ENCODE measurements at places on chromosomes 7 and 10. TPM values are rescaled to one million over a fixed set of nuclear protein-coding genes. Genes with fewer than 3 reads are reported as not detected.

BTBD16 gene
- total RNA-seq: 0.29 TPM

GRM3 gene
- total RNA-seq: not detected

MTPN gene
- total RNA-seq: 68.8 TPM

GPR26 gene
- not detected for total RNA-seq

PKD1L1 gene
- total RNA-seq: 1.7 TPM

SCART1 gene
- 0.65 TPM for total RNA-seq

CPXM2 gene
- total RNA-seq: 103 TPM

TBRG4 gene
- total RNA-seq: 48.2 TPM

STRIP2 gene
- 1.1 TPM for total RNA-seq

DDX50 gene
- 49.6 TPM for total RNA-seq

PNLIPRP2 gene
- not detected for total RNA-seq

OR2A5 gene
- not detected for total RNA-seq

GRCh38 chr7:40276061-40276460 is 141.3 kb downstream of the SUGCT start:
- H3K27me3 ChIP-seq: no peaks in the 10 kb centered on the region
- H3K4me3 ChIP-seq: no peak overlapping the region
- H3K27ac ChIP-seq: no peak overlapping the region

DNA sequence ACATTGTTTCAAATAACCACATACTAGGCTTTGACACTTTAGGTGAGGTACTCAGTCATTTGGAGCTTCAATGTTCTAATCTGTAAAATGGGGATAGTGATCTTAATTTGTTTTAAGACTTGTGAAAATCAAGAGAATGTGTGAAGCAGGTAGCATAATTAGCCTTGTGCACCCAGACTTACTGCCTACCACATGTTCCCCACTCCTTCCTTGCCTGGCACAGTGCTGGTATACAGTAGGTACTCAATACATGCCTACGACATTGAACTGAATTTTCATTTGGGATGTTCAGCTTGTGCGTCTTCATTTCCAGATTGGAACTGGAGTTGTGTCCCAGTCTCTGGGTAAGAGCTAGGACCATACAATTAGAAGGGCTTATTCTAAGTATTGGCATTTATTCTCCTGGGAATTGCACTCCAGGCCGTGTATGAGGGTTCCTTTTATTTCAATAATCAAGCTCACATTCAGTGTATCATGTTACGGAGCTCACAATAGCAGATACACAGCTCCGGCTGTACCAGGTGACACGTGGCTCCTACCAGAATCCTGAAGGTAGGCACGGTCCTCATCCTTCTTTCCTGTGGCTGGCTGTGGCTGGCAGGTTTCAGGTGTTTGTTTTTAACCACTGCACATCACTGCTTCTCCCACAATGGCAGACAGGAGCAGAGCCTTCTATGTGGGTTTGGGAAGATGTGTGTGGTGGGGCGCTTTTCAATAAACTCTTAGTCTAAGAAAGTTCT is 109.4 kb upstream of the PDCD4 start:
- peaks cover 37% of the 10 kb centered on the region for H3K4me1 ChIP-seq
- H3K36me3 ChIP-seq: no peaks in the 10 kb centered on the region
- H3K27me3 ChIP-seq: no peaks in the 10 kb centered on the region

- no peaks in the 10 kb centered on the region for H3K36me3 ChIP-seq
- H3K27ac ChIP-seq: no peak overlapping the region
- no peaks in the 10 kb centered on the region for H3K4me1 ChIP-seq
- DNase-seq: no peak
Observed at GRCh38 chr10:115558252-115558651, 465.1 kb downstream of the ATRNL1 start.

DNA sequence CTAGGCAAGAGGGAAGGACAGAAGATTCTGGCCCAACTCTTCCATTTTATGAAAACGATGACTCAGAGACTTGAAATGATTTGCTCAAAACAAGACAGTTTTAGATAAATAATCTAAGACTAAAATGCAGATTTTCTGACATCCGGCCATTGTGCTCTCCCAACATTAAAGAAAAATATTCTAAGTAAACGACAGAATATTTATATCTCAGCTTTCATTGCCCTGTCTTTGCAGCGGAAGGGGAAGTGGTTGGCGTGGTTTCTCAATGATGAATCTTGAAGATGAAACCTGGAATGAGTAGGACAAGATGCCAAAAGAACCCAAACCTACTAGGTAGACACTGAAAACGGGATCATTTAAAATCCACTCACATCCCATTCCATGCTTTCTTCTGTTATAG is 28.9 kb upstream of the NPY start:
- H3K27ac ChIP-seq: no peak overlapping the region
- H3K27me3 ChIP-seq: no peaks in the 10 kb centered on the region
- no peak overlapping the region for H3K4me3 ChIP-seq
- H3K4me1 ChIP-seq: no peaks in the 10 kb centered on the region
- no peak for DNase-seq
- H3K36me3 ChIP-seq: no peaks in the 10 kb centered on the region

DNA sequence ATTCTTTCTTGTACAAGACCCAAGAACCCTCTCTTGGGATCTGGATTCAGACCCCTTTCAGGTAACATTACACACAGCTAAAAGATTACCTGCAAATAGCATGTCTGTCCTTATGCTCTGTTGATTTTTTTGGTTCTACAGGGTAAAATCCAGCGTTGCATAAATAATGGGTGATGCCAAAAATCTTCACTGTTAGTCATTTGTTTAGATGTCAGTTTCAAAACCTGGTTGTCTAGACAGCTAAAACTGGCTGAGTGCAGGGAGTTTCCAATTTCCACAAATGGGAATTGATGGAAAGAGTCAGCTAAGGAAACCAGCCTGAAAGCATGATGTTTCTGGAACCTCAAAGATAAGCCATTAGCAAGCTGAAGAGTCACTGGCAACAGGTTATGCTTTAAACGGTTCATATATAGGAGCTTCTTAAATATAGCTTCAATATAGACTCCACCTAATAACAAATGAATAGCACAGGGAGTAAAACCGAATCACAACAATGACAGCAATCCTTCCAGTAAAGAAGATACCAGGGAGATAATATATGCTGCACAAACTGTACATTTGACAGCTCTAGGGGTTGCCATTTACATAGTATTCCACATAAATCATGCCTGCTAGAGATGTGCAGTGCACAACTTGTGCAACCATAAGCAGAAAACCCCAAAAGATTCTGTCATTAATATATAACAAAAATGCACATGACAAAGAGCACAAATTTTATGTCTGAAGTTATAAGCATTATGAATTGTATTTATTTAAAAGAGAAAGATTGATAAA is 20.4 kb downstream of the CCDC71L start:
- H3K4me3 ChIP-seq: no peak overlapping the region
- H3K27me3 ChIP-seq: no peaks in the 10 kb centered on the region
- no peaks in the 10 kb centered on the region for H3K4me1 ChIP-seq
- H3K27ac ChIP-seq: no peak overlapping the region
- no peaks in the 10 kb centered on the region for H3K36me3 ChIP-seq

DNA sequence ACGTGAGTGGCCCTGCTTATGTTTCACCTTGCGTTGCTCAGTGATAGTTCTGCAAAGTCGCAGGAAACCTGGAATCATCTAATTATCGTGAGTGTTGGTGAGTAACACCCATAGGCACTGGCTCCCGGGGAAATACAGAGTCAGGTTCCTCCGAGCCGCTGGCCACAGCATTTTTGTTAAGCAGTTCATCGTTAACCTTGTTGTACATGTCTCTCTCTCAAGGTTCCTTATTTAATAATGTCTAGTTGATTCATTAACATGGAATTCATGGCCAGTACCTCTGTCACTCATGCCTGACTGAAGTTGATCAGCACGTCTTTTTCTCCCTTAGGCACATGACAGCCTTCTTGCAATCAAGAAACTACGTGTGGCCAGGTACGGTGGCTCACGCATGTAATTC is 3.1 kb upstream of the ZFAND2A start:
- H3K27ac ChIP-seq: no peak overlapping the region
- peaks cover 27% of the 10 kb centered on the region for H3K36me3 ChIP-seq
- peaks cover 20% of the 10 kb centered on the region for H3K4me1 ChIP-seq
- H3K27me3 ChIP-seq: no peaks in the 10 kb centered on the region
- H3K4me3 ChIP-seq: no peak overlapping the region

DNA sequence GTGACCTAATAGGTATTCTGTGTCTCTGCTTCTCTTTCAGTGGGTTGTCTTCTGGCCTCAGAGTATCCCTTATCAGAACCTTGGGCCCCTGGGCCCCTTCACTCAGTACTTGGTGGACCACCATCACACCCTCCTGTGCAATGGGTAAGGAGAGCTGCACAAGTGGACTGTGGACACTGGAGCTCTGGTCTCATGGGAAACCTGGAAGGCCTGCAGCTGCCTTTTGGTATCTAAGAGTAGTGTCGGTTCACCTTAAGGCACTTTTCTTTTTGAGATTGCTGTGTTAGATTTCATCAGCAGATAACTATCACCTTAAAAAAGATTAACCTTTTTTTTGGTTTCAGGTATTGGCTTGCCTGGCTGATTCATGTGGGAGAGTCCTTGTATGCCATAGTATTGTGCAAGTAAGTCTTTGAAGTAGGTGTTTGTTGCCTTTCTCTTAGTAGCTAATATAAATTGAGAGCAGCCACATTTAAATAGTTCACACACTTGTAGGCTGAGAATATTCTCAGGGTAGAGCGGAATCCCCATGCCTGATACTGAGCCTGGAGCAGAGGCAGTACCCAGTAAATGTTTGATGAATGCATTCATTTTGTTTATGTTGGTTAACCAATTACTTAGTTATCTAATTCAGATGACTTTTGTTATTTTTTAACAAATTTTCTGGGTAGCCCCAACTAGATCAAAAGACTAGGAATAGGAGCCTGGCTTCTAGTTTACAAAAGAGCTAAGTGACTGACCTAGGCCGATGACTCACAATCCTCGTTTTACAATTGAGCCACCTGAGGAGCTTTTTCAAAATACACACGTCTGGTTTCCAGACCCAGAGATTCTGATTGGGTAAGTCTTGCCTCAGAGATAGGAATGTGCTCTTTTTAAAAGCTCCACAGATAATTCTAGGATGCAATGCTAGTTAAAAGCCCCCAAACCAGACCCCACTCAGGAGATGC is 3.6 kb downstream of the TMEM254 start:
- H3K36me3 ChIP-seq: peaks cover 26% of the 10 kb centered on the region
- no peak for DNase-seq
- H3K27ac ChIP-seq: no peak overlapping the region
- H3K4me3 ChIP-seq: no peak overlapping the region
- no peaks in the 10 kb centered on the region for H3K27me3 ChIP-seq
- H3K4me1 ChIP-seq: peaks cover 14% of the 10 kb centered on the region

DNA sequence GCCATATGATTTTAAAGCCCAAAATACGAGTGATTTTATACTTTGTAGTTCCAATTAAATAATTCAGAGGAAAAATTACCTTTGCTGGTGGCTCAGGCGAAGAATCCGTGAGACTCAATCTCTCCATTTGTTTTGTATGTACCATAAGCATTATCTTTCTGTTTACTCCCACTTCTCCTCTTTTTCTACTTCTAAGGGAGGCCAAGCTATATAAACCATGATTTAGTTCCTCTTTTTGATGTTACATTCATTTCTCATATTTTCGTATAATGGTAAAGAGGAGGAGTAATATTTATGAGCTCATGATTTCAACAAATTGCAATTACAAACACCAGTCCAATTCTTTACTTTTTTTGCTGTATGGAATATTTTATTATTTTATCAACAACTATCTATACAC is 50.6 kb upstream of the TES start:
- H3K4me1 ChIP-seq: peaks cover 5% of the 10 kb centered on the region
- no peaks in the 10 kb centered on the region for H3K27me3 ChIP-seq
- no peaks in the 10 kb centered on the region for H3K36me3 ChIP-seq

DNA sequence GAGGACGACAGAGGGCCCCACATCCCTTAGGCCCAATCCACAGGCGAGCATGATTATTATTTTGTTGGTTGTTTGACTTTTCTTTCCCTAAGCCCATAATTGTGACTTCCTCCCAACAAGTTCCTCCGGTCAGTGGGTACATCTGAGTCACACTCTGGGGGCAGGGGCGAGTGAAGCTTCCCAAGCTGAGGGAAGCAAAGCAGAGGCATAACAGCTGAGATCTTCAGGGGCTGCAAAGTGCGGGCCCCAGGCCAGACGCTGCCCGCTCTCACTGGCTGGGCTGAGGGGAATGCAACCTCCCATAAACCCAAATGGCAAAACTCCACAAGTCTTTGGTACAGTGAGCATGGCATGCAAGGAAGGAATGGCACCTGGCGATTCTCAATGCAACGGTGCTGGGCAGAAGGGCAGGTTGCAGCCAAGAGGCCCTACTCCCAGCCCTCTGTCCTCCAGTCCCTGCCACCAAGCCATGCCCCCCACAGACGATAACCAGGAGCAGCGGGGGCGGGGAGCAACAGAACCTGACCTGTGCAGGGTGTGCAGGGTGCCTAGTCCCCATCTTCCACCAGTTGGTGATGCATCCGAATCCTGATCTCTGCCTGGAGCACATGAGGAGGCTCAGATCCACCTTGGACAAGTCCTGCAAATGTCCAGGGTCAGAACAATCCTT is 25.3 kb downstream of the TNS3 start:
- H3K36me3 ChIP-seq: no peaks in the 10 kb centered on the region
- H3K27ac ChIP-seq: no peak overlapping the region
- H3K4me3 ChIP-seq: no peak overlapping the region

GRCh38 chr7:134782121-134782623 is 2.7 kb downstream of the CALD1 start:
- H3K4me3 ChIP-seq: peak overlapping the region; percentile 61
- peak overlapping the region; percentile 94 for H3K27ac ChIP-seq
- H3K4me1 ChIP-seq: peaks cover 56% of the 10 kb centered on the region
- H3K27me3 ChIP-seq: no peaks in the 10 kb centered on the region
- peak; percentile 50 for DNase-seq
- peaks cover 4% of the 10 kb centered on the region for H3K36me3 ChIP-seq

- no peaks in the 10 kb centered on the region for H3K36me3 ChIP-seq
- H3K27ac ChIP-seq: no peak overlapping the region
- H3K4me1 ChIP-seq: peaks cover 3% of the 10 kb centered on the region
- H3K4me3 ChIP-seq: no peak overlapping the region
- no peaks in the 10 kb centered on the region for H3K27me3 ChIP-seq
Observed at GRCh38 chr7:123995617-123996326, 37.1 kb downstream of the TMEM229A start.

DNA sequence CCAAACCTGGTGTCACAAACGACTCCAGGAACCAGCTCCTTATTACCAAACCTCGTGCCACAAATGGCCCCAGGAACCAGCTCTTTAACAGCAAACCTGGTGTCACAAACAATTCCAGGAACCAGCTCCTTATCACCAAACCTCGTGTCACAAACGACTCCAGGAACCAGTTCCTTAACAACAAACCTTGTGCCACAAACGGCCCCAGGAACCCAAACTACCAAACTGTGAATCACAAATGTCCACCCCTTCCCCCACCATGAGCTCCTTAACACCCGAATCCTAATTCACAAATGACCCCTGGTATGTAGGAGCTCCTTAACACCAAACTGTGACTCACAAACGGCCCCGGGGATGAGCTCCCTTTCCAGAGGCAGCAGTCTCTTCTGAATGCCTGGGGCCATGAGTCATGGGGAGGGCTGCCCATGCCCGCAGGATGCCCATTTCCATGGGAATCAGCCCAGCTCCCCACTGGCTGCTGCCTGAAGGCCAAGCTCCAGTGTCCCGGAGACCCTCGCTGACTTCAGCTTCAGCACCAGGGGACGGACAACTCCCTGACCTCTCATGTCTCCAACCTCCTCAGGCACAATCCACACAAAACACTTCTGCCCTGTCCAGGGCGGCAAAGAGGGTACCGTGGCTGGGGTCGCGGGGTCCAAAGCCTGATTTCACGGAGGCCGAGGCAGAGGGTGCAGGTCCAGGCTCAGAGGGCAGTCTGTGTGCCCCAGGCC is 213.1 kb downstream of the ELFN1 start:
- no peaks in the 10 kb centered on the region for H3K4me1 ChIP-seq
- H3K36me3 ChIP-seq: peaks cover 13% of the 10 kb centered on the region
- H3K27me3 ChIP-seq: no peaks in the 10 kb centered on the region
- no peak overlapping the region for H3K27ac ChIP-seq
- no peak overlapping the region for H3K4me3 ChIP-seq

Data from esophagus muscularis mucosa (tissue), 4 donors.